Panc1 (cell line): ENCODE measurements at places on chromosomes 12 and 14.

- no peak for DNase-seq
Observed at GRCh38 chr14:73744874-73745529, 30.8 kb upstream of the PNMA1 start.

- DNase-seq, result no peak
Observed at GRCh38 chr14:92538412-92538985, 24.9 kb downstream of the RIN3 start.

DNA sequence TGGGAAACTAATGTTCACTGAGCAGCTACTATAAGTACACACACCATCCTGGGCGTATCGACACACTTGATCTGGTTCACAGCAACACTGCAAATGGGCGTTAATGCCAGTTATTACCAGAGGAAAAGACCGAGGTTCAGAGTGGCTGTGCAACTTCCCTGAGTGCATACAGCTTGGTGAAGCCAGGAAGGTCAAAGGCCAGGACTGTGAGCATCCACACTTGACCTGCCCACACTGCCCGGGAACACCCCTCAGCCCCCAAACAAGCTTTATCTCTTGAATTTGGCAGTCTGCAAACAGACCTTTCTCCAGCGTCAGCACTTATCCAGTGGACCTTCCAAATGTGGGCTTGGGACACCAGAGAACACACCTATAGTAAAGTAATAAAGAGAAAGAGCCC lies 312.6 kb downstream of the BCL11B start:
- no peak for DNase-seq

- no peak for DNase-seq
Observed at GRCh38 chr14:95293449-95293848, 26.3 kb downstream of the CLMN start.

GRCh38 chr12:52372216-52373154 lies 5.2 kb upstream of the KRT85 start:
- DNase-seq, result peak; percentile 71

GRCh38 chr12:52874573-52875435 lies 26.0 kb upstream of the KRT78 start:
- no peak for DNase-seq

DNA sequence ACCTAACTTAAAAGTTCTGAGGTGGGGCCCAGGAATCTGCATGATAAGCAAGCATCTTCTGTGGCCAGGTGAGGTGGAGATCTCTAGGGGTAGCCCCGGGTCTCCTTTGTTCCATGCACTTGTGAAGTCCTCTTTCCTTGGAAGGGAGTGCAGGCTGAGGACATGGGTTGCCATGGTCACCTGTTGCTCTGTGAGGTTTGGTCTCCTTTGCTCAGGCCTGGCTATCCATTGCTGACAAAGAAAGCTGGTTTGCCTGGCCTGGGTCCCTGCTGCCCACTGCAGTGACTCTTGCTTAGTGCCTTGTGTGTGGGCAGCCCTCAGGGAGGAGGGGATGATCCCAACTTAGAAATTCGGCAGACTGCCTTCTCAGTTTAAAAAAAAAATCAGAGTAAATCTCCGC lies 11.1 kb downstream of the NRXN3 start:
- no peak for DNase-seq

DNA sequence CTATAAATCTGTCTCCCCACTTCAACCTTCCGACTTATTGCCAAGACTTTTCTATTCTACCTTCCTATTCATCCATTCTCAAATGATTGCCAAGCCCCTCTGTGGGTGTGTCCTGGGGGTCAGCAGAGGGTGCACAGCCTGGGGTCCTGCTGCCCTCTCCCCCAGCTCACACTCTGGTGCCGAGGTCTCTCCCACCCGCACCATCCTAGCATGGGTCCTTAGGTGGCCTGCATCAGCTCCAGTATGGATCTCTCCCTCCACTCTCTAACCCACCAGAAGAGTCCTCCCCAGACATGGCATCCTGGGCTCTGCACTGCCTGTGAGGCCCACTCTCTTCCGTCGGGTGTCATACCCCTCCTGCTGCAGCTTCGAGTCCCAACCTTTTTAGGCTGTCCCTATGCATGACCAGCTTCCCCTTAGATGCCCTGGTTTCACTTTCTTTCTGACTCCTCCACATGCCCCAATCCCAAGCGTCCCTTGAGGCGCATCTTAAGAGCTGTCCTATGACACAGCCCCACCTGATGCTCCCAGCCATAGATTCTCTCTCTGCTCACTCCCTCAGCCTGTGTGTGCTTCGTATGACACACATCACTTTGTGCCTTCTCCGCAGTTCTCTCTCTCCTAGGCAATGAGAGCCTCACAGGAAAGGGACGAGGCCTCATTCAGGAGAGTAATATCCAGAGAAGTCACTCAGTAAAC lies 43.9 kb downstream of the GIT2 start:
- DNase-seq, result no peak

- DNase-seq, result no peak
Observed at GRCh38 chr12:2682296-2683251, 112.2 kb upstream of the FKBP4 start.

GRCh38 chr12:93741659-93742109 lies 64.5 kb downstream of the CRADD start:
- no peak for DNase-seq

DNA sequence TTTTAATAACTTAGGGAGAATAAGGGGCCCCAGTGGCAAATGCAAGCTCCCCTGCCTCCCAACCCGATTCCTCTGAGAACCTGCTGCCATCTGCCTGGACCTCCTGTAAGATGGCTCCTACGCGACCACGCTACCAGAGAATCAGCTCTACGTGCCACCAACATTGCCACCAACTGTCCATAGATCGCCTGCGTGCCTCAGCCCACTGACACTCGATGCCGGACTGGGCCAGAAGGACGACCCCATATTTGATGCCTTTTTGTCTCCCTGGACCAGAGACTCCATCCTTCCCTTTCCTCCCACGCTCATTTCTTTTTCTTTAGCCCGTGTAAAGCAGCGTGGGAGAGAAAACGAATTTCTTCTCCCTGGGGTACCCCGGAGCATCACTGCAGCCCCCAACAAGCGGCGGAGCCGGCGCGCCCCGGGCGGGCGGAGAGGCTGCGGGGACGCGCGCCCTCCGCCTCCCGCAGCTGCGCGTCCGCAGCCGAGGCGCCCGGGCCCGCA lies 565 bp upstream of the KLHL42 start:
- no peak for DNase-seq

DNA sequence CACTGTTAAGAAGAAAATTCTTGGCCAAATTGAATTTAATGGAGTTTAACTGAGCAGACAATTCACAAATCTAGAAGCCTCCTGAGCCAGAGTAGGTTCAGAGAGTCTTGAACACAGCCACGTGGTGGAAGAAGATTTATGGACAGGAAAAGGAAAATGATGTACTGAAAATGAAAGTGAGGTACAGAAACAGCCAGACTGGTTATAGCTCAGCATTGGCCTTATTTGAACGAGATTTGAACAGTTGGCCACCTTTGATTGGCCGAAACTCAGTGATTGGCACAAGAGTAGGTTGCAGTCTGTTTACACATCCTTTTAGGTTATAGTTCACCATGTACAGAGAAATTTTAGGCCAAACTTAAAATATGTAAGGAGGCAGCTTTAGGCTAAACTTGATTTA lies 9.9 kb downstream of the OAS2 start:
- DNase-seq, result no peak

DNA sequence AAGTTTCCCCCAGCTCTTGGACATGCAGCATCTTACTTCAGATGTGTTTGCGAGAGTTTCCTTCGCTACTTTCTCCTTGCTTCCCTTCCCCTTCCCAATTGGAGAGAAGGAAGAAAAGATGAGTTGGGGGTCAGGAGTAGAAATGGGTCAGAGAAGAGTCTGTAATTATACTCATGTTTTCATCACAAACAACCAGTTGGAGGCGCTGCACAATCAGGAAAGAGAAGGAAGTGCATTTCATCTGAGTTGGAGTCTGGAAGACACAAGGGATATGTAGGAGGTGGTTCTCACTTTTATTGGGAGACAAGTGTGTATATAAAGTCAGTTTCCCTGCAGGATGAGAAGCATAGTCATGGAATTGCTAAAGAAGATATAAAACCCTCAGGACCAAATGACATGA lies 31.3 kb upstream of the VSX2 start:
- no peak for DNase-seq

- DNase-seq, result no peak
Observed at GRCh38 chr12:63387771-63388170, 236.8 kb upstream of the AVPR1A start.

DNA sequence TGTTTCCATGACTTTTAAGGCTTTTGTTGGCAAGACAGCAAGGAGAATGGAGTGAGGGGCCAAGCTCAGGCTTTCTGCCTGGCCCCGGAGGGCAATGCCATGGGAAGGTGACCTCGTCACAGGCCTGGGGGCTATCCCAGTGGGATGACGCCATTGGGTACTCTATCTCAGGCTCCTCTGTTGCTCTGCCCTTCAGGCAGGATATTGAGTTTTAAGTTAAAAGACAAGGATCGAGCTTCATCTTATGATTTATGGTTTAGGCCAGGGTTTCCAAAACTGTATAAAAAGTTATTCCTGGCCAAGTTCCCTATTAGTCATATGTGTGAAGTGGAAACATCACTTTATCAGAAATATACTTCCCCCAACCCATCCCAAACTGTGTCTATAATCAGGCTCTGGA lies 127.7 kb downstream of the ZFP36L1 start:
- DNase-seq, result no peak

DNA sequence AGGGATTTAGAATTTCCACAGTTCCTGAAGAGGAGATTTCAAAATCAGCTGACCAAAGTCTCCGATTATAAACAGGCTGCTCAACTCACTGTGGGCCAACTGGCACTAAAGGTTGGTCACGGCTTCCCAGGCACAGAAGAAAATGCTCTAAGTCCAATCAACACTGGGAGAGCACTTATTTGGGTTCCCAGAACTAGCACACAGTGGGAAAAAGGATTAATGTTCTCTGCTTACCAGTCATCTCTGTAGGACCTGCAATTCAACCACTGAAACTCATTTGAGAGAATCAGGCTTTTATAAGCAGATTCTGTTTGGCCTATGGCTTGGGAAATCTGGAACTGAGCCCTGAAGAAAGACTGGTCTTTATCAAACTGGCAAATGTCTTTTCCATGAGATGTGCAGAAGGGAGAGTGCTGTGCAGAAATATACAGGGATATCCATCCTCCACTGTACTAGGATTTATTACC lies 49.4 kb downstream of the ABCC9 start:
- DNase-seq, result no peak

DNA sequence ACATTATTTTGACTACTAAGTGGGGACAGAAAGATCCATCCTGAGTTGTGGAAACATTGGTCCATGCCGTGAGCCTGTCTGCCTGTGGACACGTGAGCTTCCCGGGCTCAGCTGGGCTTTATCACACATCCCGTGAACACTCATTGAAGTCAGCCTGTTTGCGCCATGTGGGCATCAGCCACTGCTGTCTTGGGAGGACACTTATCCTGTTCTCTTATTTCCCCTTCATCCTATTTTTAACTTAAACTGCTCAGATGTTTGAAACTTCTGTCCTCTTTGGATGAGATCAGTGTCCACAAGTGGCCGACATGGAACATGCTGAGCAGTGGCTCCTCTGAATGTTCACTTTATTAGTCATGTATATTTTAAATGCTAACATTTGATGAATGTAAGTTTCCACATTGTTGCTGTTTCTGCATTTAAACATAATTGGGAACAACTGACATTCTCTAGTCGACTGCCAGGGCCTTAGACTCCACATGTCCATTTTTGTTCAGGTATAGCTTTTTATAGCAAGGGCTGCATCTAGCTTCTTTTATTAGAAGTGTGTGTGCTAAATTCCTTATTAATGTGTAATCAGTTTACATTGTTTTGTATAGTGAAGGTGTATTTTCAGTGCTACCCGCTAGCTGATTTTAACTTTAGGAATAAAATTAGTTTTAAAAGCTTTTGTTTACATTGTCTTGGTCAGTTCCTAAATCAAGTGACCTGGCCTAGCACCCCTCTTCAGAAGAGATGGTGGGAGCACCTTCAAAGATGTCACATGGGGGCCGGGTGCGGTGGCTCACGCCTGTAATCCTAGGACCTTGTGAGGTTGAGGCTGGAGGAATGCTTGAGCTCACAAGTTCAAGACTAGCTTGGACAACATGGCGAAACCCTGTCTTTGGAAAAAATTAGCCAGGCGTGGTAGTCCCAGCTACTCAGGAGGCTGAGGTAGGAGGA lies 24.0 kb downstream of the RNF34 start:
- DNase-seq, result no peak

DNA sequence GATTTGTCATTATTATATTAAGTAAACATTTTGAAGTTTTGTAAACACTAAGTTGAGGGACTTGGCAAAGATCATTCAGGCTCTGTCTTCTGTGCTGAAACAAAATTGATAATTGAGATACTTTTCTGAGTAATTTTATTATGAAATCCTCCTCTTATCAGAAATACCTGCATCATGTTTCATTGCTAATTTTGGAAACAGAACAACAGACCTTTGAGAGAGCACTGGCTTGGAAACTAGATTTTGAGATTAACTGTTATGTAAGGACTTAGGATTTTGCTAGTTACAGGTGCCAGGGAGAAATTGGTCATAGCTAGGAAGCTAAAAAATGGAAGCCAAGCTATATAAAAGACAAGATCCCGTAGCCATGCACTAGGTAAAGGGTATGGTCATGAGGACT lies 201.7 kb upstream of the DCN start:
- DNase-seq, result no peak

DNA sequence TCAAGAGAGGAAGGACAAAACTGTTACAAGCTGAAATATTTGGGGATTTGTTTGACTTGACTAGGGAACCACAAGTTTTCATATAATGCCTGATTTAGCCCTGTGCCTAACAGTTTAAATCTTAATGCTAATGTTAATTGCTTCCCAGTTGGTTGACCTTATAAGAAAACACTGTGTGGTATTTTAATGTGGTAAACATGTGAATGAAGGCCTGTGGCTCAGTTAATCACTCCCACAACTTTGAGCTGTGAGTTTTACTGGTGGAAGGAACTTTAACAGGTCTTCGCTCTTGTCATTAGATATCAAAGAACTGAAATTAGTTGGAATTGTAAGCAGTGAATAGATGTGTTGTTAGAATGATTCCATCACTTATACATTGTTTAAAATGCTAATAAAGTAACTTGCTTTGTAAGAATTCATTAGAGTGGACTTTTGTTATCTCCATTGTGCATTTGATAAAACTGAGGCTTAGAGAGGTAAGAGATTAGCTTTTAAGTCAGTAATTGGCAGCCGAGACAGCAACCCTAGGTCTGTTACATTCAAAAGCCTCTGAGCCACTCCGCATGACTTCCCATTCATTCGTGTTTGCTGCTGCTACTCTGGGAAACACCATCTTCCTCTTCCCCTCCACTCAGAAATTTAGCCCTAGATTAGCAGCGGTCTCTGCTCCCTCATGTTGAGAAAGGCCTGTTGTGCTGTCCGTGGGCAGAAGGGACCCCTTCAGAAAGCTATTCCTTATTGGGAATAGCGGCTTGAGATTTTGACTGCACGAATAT lies 1.0 kb upstream of the TBK1 start:
- no peak for DNase-seq

GRCh38 chr14:67784244-67784823 lies 32.1 kb downstream of the ZFYVE26 start:
- no peak for DNase-seq
